ENCODE measurements at places on chromosomes 3 and 15.
A peak's percentile ranks its signal among the peaks of the same experiment; 100 is the strongest.

DNA sequence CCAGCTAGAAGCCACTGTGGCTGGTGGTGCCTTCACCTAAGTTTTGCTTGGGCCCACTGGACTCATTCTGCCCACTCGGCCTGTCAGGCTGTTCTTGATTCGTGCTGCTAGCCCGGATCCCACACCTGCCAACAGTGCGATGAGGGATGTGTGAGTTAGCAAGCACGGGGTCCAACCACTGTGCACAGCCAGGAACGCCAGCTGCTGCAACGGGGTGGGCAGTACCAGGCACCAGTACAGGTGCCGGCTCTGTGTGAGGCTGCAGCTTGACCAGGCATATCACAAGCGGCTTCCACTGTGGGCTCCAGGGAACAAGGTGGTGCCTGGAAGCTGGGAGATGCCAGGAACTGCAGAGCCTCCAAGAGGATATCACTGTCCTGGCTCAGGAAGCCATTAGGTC lies 481.2 kb downstream of the OTOL1 start:
- no peak for DNase-seq

GRCh38 chr3:149455366-149455765 lies 19.1 kb upstream of the TM4SF4 start:
- no peak for DNase-seq

GRCh38 chr15:68542771-68543164 lies 36.0 kb upstream of the CORO2B start:
- no peak for DNase-seq

GRCh38 chr3:76566211-76566534 lies 473.7 kb upstream of the ROBO2 start:
- no peak for DNase-seq

DNA sequence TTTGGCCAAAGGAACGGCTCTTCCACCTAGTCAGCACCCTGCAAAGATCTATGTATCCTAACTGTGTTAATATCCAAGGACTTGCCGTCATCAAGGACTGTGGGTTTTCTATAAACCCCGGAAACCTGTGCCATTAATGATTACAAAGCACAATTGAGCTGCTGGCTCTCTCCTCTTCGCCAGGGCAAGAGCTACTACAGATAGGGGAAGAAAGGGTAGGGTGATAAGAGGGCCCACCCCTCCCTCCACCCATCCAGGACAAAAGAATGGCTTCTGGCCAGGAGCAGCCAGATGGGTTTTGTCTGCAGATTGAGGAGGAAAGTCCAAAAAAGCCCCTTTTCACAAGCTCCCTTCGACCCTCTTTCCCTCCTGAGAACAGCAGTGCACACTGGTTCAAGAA lies 9.9 kb downstream of the RFT1 start:
- DNase-seq = no peak

GRCh38 chr15:95596496-95596895 lies 734.0 kb upstream of the NR2F2 start:
- DNase-seq = no peak

DNA sequence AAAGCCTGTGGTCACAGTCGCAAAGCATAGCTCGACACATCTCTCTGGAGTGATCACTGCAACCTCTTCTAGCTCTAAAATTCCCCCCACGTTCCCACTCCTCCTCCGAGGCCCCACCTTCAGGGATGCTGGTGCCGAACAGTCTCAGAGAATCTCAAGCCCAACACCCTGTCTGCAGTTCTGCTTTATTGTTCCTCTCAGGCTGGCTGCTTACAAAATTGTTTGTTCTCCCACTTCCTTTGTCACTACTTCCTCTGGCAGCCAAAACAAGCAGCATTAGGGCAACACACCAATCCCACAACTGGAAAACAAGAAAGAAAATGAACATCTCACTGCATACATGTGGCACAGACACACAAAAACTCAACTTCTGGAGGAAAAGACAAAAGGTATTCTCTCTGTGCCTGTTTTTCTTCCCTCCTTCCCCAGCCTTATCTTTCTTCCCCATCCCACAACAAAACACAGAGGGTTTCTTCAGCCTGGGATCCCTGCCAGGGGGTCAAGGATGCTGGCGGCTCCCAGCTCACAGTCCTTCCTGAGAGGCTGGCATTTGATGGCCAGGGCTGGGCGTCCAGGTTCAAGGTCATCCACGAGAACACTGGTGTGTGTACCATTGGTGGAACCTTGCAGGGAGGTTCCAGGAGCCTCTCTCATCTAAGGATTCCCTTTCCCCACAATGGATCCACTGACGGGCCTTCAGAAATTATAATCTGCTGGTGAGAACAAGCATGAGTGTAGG lies 108.4 kb downstream of the TMCO5A start:
- DNase-seq = no peak

DNA sequence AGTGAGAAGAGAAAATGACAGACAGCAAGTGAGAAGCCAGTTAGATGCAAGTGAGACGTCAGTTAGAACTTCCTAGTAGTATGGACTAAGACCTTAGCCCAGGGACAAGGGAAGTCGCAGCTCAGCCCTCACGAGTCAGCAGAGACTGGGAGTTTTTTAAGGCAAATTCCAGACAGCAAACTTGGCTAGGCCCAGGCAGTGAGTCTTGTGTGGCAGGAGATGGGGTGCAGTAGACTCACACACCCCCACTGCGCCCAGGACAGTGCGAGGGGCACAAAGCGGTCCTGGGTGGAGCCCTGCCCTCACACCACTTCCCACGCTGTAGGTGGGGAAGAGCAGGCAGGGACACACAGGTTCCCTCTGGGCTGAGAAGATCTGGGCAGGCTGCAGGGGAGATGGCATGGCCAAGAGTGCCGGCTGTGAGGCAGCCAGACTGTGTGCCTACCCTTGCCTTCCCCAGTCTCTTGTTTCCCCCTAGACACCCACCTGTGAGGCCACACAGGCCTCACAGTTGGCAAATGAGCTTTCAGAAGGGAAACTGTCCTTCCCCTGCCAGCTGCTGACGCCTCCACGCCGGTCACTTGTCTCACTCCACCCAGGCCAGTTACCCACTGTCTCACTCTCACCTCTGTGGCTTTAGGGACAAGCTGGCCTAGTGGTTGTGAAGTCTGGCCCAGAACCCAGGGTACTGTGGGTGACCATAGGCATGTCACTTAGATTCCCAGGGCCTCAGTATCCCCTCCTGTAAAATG lies 13.7 kb upstream of the PRKCD start:
- peak; percentile 53 for DNase-seq

DNA sequence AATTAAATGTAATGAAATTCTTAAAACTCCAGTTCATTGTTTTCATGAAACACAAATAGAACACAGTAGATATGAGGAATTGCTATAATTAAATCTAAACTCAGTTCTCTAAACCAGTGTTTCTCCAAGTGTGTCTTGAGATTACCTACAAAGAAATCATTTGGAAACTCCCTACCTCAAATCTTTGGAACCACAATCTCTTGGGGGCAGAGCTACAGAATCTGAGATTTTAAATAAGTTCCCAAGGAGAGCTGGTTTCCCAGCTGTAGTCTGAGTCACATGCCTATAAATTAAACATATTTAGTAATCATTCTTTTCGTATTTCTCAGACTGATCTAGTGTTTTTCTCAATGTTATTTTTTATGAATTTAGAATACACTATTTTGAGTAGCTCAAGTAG lies 17.0 kb upstream of the ACTC1 start:
- no peak for DNase-seq

DNA sequence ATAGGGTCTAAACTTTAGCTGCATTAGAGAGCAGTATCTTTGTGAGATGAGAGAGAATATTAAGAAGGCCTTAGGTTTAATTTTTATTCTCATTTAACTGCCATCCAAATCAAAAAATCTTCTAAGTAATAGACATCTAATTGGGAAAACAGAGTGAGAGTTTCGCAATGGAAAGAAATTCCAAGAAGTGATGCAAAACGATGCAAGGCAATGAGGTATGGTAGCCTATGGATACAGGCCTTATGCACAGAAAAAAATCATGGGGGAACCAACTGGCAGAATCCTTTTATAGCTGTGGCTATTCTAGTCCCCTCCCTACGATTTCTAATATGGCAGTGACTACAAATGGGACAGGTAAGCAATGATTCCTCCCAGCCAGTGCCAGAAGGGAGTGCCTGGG lies 225.9 kb downstream of the GREM1 start:
- no peak for DNase-seq

DNA sequence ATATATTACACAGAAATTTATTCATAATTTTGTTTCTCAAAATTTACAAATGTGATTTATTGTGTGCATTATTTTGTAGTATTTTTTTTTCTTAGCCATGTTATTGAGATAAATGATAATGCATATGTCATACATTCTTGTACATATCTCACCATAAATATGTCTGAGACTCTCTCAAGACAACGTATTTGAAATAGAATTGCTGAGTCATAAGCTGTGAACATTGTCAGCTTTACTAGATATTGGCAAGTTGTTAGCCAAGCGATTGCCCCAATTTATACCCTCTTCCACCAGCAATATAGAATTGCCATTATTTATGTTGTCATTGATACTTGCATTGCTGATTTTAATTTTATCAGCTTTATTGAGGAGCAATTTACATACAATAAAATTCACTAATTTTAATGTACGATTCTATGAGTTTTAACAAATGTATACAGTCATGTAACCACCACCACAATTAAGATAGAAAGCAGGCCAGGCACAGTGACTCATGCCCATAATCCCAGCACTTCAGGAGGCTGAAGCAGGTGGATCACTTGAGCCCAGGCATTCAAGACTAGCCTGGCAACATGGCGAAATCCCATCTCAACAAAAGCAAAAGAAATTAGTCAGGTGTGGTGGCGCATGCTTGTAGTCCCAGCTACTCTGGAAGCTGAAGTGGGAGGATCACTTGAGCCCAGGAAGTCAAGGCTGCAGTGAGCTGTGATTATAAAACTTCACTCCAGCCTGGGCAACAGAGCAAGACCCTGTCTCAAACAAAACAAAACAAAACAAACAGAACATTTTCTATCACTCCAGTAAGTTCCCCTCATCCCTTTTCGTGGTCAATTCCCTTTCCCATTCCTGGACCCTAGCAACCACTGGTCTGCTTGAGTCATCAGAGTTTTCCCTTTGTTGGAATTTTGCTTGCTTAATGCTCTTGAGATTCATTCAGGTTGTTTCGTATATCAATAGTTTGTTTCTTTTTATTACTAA lies 373.1 kb downstream of the MFSD1 start:
- no peak for DNase-seq

DNA sequence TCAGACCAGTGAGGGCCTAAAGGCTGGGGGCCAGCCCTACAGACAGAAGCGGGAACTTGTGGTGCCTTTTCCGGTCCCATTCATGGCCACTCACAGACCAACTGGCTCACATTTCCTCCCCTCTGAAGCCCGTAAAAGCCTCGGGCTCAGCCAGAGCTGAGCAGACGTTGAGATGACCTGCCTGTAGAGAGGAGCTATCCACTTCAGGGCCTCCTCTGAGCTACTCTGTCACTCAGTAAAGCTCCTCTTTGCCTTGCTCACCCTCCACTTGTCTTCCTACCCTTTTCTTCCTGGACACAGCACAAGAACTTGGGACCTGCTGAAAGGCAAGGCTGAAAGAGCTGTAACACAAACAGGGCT lies 53.5 kb downstream of the SLMAP start:
- no peak for DNase-seq

- DNase-seq = peak; percentile 60
Observed at GRCh38 chr15:40506964-40507571, 36.3 kb downstream of the CHST14 start.

DNA sequence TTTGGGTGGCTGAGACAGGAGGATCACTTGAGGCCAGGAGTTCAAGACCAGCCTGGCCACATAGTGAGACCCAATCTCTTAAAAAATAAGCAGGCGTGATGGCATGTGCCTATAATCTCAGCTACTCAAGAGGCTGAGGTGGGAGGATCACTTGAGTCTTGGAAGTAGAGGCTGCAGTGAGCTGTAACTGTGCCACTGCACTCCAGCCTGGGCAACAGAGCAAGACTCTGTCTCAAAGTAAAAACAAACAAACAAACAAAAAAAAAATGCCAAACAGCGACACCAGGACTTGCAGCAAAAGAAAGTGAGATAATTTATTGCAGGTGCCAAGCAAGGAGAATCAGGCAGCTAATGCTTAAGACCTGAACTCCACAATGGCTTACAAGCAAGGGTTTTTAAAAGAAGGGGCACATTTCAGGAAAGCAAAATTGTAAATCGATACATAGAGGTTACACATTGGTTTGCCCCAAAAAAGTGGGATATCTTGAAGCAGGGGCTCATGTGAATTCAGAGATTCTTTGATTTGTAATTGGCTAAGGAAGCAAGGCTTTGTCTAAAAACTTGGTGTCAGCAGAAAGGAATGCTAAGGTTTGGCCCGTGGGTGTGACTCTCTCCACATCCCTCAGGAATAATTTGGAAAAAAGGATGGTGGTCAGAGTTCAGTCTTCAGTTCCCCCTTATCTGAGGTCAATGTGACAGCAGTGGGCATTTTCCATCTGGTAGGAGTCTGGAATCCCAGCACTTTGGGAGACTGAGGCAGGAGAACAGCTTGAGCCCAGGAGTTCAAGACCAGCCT lies 5.2 kb upstream of the MPI start:
- DNase-seq = no peak

DNA sequence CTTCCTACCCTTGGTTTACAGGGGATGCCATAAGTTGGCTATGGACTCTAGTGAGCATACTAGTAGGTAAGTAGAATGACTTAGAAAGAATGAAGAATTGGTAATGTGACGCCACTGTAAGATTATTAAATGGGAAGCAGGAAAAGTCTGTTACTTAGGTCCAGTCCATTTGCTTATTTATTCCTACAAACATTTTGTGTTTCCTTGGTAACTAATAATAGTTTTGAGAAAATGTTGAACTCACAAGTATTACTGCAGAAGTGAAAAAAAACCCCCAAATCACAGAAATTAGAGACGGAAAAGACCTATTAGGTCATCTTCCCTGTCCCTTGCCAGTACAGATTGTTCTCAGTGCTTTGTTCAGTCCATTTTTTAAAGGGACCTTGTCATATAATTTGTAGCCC lies 63.5 kb downstream of the CMSS1 start:
- DNase-seq = no peak

- no peak for DNase-seq
Observed at GRCh38 chr3:20101041-20101440, 60.8 kb downstream of the KAT2B start.

DNA sequence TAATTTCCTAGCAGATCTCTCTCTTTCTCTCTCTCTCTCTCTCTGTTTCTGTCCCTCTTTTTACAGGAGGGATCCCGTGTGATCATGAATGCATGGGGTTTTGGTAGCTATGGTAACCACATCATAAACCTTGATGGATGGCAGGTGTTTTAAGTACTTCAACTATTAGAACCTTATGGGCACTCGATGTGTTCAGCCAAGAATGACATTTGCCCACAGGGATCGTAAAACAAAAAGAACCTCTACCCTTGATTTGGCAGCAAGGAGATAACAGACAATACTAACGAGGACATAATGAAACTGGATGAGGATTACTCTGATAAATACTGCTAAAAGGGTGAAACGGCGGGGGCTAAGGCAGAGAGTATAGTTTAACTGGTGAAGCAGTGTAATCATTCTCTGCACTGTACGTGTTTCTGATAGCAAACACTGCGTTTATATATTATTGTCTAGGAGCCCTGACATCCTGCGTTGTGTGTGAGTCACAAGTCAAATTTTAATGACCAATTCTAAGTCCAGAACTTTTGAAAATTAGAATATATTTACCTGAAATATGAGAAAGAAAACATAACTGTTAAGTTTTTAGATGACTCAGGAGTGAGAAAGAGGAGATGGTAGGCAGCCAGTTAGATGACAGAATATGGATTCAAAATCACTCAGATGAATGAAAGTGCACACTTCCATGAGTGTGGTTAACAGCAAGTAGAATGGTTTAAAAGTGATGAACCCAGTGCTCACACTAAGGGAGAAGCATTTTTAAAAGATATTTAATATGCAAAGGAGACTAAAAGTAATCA lies 80.3 kb downstream of the OTOL1 start:
- no peak for DNase-seq
